NB4 (cell line): ENCODE measurements at places on chromosomes 7 and 10.

DNA sequence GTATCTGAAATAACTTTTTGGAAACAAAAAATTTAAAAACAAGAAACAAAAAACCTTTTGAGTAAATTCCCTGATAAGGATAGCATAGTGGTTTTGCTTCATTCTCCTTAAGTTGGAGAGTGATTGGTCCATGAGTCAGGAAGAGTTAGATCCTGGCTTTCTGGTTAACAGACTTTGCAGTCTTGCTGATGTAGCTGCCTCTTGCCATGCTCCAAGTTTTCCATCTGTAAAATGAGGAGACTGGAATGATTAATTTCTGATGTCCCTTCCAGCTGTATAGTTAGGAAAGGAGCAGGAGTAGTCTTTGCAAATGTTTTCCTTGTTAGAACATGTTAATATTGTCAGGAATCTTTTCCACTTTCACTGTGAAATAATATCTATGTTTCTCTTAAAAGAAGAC, 266.6 kb downstream of the DNAJB9 start:
- DNase-seq, result no peak

GRCh38 chr7:112970771-112971170, 115.9 kb downstream of the GPR85 start:
- DNase-seq, result no peak

DNA sequence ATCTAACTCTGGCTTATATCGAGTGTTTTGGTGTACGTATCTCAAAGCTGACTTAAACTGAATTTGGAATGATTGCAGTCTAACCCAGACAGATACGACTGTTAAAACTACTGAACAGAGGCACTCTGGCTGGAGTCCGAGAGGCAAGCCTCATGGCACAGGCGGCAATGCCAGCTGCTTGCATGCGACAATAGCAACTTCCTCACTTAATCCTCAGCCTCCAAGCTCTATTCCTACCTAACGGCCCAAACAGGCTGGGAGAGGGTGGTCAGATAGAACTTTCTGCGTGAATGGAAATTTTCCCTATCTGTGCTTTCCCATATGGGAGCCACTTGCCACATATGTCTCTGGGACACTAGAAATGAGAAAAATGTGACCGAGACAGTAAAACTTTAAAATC, 292.0 kb upstream of the KLF6 start:
- DNase-seq, result no peak

GRCh38 chr10:123884351-123884906, 7.2 kb downstream of the CPXM2 start:
- no peak for DNase-seq

DNA sequence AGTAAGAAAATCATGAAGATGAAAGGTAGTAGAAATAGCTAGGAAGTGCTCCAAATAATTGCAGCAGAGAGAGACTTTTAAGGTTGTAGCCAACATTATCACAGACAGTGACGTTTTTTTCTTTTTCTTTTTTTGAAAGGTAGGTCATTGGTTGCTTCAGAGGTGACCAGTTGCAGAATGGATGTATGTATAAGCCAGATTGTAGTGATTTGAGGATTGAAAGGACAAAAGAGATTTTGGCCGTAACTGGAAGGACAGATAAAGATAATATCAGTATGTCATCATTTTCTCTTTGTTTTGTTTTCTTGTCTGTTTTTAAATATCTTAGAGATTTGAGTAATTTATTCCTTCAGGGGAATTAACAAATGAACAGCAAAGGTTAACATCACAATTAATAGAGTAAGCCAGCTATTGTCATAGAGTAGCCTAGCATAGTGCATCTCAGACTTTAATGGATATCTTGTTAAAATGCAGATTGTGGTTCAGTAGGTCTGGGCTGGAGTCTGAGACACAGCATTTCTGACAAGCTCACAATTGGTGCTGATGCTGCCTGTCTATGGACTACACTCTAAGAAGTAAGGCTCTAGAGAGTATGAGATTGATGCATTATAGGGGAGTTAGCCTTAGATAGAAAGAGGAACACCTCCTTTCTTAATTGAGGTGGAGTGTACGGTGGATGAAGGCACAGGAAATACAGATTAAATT, 28.3 kb downstream of the CDK13 start:
- no peak for DNase-seq

GRCh38 chr10:128875030-128875744, 591.9 kb upstream of the MGMT start:
- DNase-seq, result peak; percentile 12

- DNase-seq, result peak; percentile 74
Observed at GRCh38 chr7:112790586-112791003, 402 bp upstream of the TMEM168 start.

DNA sequence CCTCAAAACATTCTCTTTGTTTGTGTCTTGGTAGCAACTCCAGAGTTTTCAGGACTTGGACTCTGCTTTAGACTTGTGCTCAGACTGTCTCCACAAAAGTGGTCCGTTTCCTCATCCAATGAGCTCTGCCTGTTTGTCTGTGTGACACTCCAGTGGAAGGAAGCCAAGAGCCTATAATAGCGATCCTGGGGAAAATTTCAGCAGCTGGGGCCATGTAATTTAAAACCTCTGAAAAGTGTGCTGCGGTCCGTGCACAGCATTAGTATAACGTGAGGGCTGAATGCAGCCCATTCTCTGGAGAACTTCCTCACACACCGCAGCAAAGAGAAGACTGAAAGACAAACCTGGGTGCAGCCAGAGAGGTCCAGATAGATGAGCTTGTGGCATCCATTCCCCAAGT, at the start of gene LRRC17:
LRRC17 (plus strand) TSS at position 259 of the 400 bp plus-strand sequence. CDS start 20,914 bp downstream, outside the sequence.
- DNase-seq, result no peak

- DNase-seq, result no peak
Observed at GRCh38 chr7:48108959-48109847, 20.1 kb downstream of the UPP1 start.

- DNase-seq, result no peak
Observed at GRCh38 chr10:24982319-24983112, 30.1 kb upstream of the PRTFDC1 start.

DNA sequence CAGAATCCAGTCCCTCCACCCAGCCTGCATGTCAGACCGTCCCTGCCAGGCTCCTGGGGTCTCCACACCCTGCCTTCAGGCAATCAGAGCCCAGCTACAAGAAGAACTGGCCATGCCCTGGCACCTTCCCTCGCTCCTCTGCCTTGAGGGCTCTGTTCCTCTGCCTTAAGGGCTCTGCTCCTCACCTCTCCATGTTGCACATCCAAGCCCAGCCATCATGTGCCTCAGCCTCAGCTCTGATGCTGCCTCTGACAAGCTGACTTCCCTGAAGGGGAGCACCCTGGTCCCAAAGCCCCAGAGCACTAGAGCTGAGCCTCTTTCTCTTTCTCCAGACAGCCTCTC, 50.3 kb upstream of the ANTXRL start:
- DNase-seq, result no peak

GRCh38 chr10:102648889-102649796, 4.9 kb downstream of the TRIM8 start:
- no peak for DNase-seq
